H1 (cell line): ENCODE measurements at places on chromosomes 11 and 22. TPM values are rescaled to one million over a fixed set of nuclear protein-coding genes. Genes with fewer than 3 reads are reported as not detected.

- peaks cover 9% of the 10 kb centered on the region for H3K4me1 ChIP-seq
- no peak overlapping the region for H3K27ac ChIP-seq
- H3K4me3 ChIP-seq, result no peak overlapping the region
- DNase-seq, result no peak
Observed at GRCh38 chr11:116221351-116221750, 551.4 kb downstream of the BUD13 start.

GRCh38 chr11:86978756-86979608 lies 23.8 kb upstream of the FZD4 start:
- no peak overlapping the region for H3K4me3 ChIP-seq
- H3K36me3 ChIP-seq, result no peaks in the 10 kb centered on the region
- DNase-seq, result no peak
- no peaks in the 10 kb centered on the region for H3K4me1 ChIP-seq
- H3K27ac ChIP-seq, result no peak overlapping the region

- no peak for DNase-seq
- no peaks in the 10 kb centered on the region for H3K36me3 ChIP-seq
- H3K27ac ChIP-seq, result no peak overlapping the region
- H3K4me3 ChIP-seq, result no peak overlapping the region
- H3K27me3 ChIP-seq, result no peaks in the 10 kb centered on the region
- peaks cover 6% of the 10 kb centered on the region for H3K4me1 ChIP-seq
Observed at GRCh38 chr22:43796567-43796966, 15.5 kb downstream of the EFCAB6 start.

Gene MLC1
- not detected in 2 replicates for total RNA-seq

DNA sequence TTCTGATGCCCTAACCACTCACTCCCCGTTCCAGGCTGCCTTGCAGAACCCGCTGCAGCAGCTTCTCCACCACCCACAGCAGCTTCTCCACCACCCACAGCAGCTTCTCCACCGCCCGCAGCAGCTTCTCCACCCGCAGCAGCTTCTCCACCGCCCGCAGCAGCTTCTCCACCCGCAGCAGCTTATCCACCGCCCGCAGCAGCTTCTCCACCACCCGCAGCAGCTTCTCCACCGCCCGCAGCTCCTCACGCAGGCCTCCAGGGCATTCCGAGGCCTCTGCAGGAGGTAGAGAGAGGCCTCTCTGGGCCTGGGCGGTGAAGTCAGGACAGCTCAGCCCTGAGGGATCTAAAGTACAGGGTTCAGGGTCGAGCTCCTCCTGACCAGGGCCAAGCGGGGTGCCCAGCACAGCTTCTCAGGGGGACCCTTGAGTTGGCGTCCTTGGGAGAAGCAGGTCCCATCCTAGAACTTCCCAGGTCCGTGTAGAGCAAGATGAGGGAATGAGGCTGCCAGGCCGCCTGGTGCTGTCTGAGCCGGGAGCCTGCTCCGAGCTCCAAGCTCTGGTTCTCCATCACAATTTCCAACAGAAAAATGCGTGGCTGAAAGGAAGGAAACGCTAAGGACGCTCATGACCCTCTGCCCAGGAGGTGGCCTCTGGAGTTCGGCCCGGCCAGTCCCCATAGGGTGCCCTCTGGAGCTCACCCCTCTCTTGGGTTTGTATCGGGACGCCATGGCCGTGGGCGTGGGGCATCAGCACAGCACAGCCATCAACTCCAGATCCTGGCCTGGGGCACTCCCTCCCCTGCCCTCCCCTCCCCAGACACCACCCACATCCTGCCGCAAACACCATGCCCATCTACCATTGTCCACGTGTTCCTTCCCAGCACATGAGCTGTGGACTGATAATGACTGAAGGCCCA lies 528.6 kb downstream of the BRD1 start:
- DNase-seq, result no peak
- no peak overlapping the region for H3K27ac ChIP-seq
- no peaks in the 10 kb centered on the region for H3K36me3 ChIP-seq

DNA sequence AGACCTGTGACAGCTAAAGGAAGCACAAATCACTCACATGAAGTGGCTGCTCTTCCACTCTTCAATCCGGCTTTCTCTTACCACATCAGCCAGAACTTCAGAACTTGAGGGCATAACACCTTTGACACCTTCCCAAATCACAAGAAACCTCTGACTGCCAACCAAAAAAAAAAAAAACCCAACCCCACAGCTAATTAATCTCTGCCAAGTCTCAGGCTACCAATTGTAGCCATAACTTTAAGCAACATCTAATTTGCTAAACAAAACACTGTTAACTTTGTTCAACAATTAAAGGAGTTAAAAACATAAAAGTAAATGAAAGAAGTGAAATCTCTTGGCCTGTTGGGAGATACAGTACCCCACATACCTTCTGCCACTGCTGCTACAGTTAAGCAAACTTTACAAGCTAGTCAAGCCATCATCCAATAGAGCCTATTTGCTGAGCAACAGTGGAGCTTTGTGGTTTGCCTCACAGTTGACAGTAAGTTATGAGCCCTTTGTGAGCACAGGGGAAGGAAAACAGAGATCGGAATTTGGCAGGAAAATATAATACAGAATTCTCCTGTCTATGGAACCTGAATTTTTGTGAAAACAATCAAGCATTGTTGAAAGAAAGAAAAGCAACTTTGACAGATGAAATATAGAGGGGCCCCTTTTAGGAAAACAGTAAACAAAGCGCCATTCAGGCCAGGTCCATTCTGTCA lies at the start of gene SOX6:
Gene SOX6, minus strand, starts transcription at position 490 of the 704 bp plus-strand sequence. CDS start 15,298 bp downstream, outside the sequence.
- no peaks in the 10 kb centered on the region for H3K36me3 ChIP-seq
- no peaks in the 10 kb centered on the region; the same call in 1 of the 2 replicates for H3K4me1 ChIP-seq
- H3K27me3 ChIP-seq, result no peaks in the 10 kb centered on the region
- H3K4me3 ChIP-seq, result no peak within 1 kb of the TSS
- H3K27ac ChIP-seq, result no peak within 1 kb of the TSS
- DNase-seq, result no peak

- no peaks in the 10 kb centered on the region for H3K36me3 ChIP-seq
- no peaks in the 10 kb centered on the region for H3K4me1 ChIP-seq
- no peak for DNase-seq
- H3K4me3 ChIP-seq, result no peak overlapping the region
Observed at GRCh38 chr11:126507646-126508045, 152.2 kb downstream of the ST3GAL4 start.

GRCh38 chr11:135027461-135027860 lies 615.4 kb upstream of the B3GAT1 start:
- no peaks in the 10 kb centered on the region for H3K36me3 ChIP-seq
- no peak for DNase-seq
- H3K4me3 ChIP-seq, result no peak overlapping the region
- no peaks in the 10 kb centered on the region for H3K27me3 ChIP-seq
- H3K27ac ChIP-seq, result no peak overlapping the region
- peaks cover 3% of the 10 kb centered on the region; the same call in 1 of the 2 replicates for H3K4me1 ChIP-seq

- H3K36me3 ChIP-seq, result no peaks in the 10 kb centered on the region
- H3K4me1 ChIP-seq, result no peaks in the 10 kb centered on the region
Observed at GRCh38 chr11:57585301-57585700, 12.2 kb upstream of the SERPING1 start.

Gene C11orf86
- 0.91 and 1.2 TPM in 2 replicates for total RNA-seq

Gene HOATZ
- total RNA-seq, result not detected in 2 replicates

Gene KRTAP5-9
- total RNA-seq, result not detected in 2 replicates

- no peak overlapping the region for H3K27ac ChIP-seq
- peaks cover 22% of the 10 kb centered on the region for H3K4me1 ChIP-seq
- no peak overlapping the region for H3K4me3 ChIP-seq
- no peak for DNase-seq
Observed at GRCh38 chr22:42958937-42959336, 56.0 kb downstream of the PACSIN2 start.

- H3K4me1 ChIP-seq, result no peaks in the 10 kb centered on the region
- H3K27ac ChIP-seq, result no peak overlapping the region
- DNase-seq, result no peak
- no peaks in the 10 kb centered on the region for H3K27me3 ChIP-seq
Observed at GRCh38 chr11:5088556-5088955, 19.2 kb downstream of the OR52E1 start.

DNA sequence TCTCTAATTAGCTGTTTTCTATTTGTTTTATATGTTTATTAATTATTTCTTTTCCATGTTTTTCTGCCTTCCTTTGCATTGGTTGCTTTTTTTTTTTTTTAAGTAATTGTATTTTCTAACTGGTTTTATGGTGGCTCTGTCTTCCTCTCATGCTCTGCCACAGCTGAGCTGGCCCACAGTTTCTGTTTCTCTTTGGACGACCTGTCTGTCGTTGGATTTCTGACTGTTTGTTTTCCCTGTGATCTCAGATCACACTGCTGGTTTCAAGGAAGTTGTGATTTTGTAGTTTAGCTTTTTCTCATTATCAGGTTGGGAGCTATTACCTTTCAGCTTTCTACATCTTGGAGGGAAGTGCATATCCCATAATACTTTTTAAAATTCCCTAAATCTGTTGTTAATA lies 15.9 kb upstream of the OR6M1 start:
- no peaks in the 10 kb centered on the region for H3K4me1 ChIP-seq
- H3K27me3 ChIP-seq, result no peaks in the 10 kb centered on the region
- H3K27ac ChIP-seq, result no peak overlapping the region
- no peaks in the 10 kb centered on the region for H3K36me3 ChIP-seq
- no peak overlapping the region for H3K4me3 ChIP-seq
